ENCODE measurements at places on chromosomes 6 and 20.

- no peak for DNase-seq
These were observed 8.6 kb downstream of the SNPH start for GRCh38 chr20:1274485-1275311.

GRCh38 chr6:128883906-128884305, 968 bp downstream of the LAMA2 start:
- no peak for DNase-seq

GRCh38 chr6:134757911-134758361, 192.0 kb downstream of the ALDH8A1 start:
- DNase-seq: no peak

DNA sequence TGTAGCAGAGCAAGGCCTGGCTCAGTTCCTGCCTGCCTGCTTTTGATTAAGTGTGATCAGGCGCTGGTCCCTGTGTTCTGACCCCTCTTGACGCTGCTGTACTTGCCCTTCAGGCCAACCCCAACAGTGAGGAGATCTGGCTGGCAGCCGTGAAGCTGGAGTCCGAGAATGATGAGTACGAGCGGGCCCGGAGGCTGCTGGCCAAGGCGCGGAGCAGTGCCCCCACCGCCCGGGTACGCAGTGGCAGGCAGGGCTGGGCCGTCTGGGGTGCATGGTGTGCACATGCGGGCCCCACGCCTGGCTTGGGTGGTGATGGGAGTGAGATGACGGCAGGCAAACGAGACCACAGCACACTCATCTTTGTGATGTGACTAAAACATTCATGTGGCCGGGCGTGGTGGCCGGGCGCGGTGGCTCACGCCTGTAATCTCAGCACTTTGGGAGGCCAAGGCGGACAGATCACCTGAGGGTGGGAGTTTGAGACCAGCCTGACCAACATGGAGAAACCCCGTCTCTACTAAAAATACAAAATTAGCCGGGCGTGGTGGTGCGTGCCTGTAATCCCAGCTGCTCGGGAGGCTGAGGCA, 10.1 kb upstream of the C20orf204 start:
- no peak for DNase-seq

GRCh38 chr20:24492031-24492607, 22.7 kb downstream of the SYNDIG1 start:
- DNase-seq: no peak

- DNase-seq: no peak
These were observed 91.9 kb upstream of the CDH4 start for GRCh38 chr20:61159957-61160686.

DNA sequence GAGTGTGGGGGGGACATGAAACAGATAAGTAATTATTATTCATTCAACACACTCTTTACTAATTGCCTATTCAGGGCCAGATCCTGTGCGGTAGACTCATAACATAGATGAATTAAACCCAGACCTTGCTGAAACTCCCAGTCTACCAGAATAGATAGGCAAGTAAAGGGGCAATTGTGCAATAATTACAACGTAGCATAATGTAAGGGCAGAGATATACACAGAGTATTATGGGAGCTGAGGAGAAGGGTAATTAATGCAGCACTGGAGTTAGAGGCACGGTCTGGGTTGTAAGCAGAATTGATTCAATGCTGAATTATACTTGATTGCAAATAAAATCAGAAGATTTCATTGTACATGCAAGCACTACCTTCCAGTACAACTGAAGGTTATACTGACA, 29.2 kb downstream of the RIMS4 start:
- DNase-seq: no peak

- DNase-seq: no peak
These were observed 311.3 kb upstream of the CNR1 start for GRCh38 chr6:88477413-88477812.

- DNase-seq: no peak
These were observed 152.5 kb upstream of the MAP3K7 start for GRCh38 chr6:90739339-90739738.

GRCh38 chr20:346640-347316, at the start of gene NRSN2:
Gene NRSN2, plus strand, starts transcription at chr20:347111. Its CDS starts 2,533 bp downstream, at chr20:349644.
- DNase-seq: no peak

DNA sequence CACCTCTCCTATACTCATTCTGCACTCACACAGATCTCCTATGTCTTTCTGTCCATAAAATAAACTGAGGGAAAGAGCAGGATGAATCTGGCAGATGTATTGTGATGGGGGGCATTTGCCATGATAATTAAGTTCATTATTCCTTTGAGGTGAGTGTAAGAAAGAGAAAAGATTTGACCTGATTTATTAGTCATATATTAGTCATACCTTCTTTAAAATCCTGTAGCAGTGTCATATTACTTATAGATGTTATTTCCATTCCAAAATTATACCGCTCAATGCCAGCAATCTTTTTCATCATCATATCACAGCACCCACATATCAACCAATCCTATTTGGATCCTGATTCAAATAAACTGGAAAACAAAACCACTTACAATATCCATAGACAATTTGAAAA, 733.3 kb upstream of the SLC35B3 start:
- DNase-seq: no peak

- DNase-seq: no peak
These were observed 5.8 kb downstream of the TUBB start for GRCh38 chr6:30725713-30726505.

DNA sequence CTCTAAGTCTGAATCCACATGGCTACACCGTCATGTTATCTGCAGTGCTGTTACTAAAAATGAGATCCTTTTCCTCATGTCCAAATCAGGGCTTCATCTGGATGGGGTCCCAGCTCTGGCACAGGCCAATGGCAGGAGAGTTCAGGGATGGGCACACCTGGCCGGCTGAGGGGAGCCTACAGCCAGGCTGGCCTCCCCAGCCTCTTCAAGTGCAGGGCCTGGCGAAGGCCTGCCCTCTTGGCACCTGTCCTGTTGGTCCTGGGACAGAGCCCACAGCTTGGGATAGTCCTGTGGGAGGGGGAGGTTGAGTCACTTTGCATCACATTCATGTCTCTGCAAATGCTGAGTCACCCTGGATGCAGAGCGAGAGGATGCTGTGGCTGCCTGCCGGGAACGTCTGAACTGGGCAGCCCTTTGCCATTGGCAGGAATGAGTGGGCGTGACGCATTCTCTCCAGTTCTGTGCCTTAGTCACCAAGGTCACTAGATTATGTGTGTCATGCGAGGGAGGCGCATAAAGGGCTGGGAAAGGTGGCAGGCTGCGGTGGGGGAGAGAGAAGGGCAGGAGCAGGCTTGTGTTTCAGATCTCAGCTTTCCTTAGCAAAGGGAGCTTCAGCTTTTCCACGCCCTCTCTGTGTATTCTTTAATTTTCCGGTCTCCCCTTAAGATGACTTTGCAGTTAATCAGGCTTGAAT, 223.2 kb upstream of the ECI2 start:
- DNase-seq: no peak

DNA sequence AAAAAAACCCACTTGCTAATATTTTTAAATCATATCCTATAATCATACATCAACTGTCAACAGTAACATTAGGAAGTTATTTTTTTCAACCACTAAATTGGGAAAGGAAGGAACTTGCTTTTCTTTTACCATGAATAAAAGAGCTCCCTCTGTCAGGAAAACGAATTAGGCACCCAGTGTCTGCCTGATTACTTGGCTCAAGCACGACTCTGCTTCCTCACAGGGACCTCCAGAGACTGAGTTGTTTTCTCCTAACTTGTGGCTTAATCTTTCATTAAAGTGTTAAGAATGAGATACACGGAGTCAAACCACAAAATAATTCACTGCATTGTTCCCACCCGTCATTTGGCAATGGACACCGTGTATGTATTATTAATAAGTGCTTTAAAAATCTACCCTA, 1405.1 kb upstream of the EYS start:
- DNase-seq: no peak

- DNase-seq: no peak
These were observed 260.5 kb upstream of the AGPAT4 start for GRCh38 chr6:161534264-161534873.

- DNase-seq: peak; percentile 28
These were observed 537 bp downstream of the TCP1 start for GRCh38 chr6:159788753-159789376.

GRCh38 chr6:164148788-164149187, 734.3 kb downstream of the QKI start:
- DNase-seq: no peak

GRCh38 chr6:104956731-104957294, at the start of gene LIN28B:
Gene LIN28B, plus strand, starts transcription at chr6:104957107. Its CDS starts 144 bp downstream, at chr6:104957251.
- DNase-seq: no peak
